Brain microvascular endothelial cell (primary cell): ENCODE measurements at places on chromosomes 6 and 20.

DNA sequence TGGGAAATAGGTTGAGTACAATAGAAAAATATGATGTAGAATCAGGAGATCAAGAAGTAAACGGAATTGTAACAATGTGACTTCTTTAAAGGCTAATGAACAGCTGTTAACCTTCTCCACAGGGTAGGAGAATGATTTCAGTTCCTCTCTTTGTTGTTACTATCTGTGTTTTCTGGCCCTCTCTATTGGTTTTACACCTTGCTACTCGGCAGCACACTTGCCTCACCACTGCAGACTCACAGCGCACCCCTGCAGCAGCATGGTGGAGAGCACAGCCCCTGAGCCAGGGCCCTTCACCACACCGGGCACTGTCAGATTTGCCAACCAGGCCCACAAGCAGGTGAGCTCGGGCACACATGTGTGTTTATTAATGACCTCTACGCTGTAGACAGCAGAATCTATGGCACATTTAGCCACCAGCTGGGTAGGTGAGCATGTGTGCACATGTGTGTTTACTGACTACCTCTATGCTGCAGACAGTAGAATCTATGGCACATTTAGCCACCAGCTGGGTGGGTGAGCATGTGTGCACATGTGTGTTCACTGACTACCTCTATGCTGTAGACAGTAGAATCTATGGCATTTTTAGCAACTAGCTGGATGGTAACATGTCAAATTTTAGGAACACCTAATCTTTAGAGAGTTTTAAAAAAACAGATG, 16.8 kb downstream of the SFT2D1 start:
- no peak for DNase-seq

DNA sequence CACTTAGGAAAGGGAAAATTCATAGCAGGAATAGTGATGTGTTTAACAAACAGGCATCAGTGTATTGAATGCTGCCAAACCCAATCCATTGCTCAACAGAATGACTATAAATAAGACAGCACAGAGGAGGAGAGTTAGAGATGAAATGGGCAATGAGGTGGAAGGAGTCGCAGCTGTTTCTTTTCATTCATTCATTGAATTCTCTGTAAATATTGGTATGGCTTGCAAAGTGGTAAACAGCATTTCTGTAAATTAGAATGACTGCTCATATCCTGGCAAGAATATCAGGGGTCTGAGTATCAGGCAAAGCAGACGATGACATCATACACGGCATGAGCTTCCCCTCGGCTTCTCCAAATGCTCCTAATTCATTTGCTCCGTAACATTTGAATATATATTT, 703.6 kb upstream of the SLC35B3 start:
- no peak for DNase-seq

DNA sequence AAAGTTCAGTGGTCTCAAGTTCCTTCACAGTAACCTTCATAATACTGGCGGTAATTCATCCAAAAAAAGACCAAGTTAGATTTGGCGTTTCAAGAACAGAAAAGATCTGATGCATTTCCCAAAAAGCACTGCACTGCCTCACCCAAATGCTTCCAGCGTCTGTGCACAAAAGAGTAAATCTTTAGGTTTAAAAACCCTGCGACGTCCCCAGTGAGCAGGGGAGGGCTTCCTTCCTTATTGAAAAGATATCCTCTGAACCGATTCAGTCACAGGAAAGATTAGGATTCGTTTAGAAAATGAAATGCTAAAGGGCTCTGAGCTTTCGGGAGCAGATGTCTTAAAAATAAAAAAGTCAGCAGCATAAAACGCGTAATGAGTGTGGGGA, 654 bp downstream of the TBC1D7 start:
- DNase-seq: no peak

- DNase-seq: peak; percentile 22
Observed at GRCh38 chr20:38091441-38092216, 58.1 kb downstream of the RPRD1B start.

DNA sequence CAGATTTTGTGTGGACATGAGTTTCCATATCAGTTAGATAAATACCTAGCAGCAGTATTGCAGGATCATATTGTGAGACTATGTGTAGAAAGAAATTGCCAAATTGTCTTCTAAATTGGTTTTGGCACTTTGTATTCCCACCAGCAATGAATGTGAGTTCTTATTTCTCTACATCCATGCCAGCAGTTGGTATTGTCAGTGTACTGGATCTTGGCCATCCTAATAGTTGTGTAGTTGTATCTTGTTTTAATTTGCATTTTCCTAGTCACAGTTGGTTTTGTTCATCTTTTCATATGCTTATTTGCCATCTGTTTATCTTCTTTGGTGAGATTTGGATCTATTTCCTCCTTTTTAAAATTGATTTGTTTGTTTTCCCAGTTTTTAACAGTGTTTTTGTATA, 154.7 kb upstream of the HCRTR2 start:
- no peak for DNase-seq

DNA sequence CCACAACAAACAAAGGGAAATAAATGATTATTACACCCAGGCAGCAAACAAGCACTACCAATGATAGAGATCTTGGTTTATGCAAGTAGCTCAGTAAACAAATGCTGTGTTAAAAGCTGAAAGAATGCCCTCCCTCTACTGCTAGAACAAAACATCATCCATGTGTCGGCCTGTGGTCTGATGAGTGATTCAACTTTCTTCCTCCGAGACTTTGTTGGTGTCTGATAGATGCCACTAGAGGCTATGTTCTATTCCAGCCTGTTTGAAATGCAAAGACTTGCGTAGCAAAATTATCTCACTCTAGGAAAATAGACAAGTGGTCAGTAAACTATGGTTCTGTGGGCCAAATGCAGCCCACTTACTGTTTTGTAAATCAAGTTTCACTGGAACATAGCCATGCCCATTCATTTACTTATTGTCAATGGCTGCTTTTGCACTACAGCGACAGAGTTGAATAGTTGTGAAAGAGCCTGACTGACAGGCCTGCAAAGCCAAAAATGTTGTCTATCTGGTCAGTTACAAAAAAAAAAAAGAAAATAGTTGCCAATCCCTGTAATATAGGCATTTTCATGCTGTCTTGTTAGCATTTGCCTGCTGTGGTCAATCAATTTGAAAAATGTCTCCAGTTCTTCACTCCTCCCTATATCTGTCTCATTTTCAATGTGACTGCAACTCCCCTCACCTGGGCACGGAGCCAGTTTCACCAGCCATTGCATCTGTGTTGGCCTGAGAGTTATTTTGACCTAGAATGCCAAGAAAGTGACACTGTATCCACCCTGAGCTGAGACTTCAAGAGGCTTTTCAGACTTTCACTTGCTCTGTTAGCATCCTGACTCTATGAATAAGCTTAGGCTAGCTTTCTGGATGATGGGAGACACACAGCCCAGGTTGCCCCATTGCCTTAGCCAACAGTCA, 544.6 kb upstream of the BTBD3 start:
- no peak for DNase-seq

DNA sequence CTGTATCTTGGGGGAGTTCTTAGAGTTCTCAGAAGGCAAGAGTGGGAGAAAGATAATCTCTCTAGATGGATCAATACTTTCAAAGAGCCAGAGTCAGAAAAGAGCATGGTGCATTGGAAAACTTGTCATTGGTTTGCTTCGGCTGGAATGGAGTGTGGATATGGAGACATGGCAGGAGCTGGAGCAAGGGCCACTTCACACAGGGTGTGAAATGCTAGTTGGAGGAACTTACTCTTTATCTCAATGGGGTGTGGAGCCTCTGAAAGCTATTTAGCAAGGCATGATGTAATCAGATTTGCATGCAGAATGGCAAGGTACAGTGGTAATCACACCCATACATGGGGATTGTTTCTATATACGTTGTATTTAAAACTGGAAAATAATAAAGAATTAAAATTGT, 31.5 kb upstream of the PAQR8 start:
- no peak for DNase-seq

GRCh38 chr6:135149376-135149775, 31.7 kb upstream of the MYB start:
- DNase-seq: no peak

GRCh38 chr6:140846503-140847261, 1286.0 kb upstream of the GJE1 start:
- no peak for DNase-seq

GRCh38 chr6:125312478-125312877, 10.7 kb upstream of the HDDC2 start:
- DNase-seq: no peak

- DNase-seq: no peak
Observed at GRCh38 chr6:31572041-31572911, at the start of gene LTA. Gene LTA (plus strand): TSS chr6:31572289. CDS start chr6:31572743, 454 bp downstream.

- no peak for DNase-seq
Observed at GRCh38 chr6:56594699-56595098, 48.0 kb downstream of the DST start.

GRCh38 chr20:61119794-61120410, 132.2 kb upstream of the CDH4 start:
- no peak for DNase-seq

DNA sequence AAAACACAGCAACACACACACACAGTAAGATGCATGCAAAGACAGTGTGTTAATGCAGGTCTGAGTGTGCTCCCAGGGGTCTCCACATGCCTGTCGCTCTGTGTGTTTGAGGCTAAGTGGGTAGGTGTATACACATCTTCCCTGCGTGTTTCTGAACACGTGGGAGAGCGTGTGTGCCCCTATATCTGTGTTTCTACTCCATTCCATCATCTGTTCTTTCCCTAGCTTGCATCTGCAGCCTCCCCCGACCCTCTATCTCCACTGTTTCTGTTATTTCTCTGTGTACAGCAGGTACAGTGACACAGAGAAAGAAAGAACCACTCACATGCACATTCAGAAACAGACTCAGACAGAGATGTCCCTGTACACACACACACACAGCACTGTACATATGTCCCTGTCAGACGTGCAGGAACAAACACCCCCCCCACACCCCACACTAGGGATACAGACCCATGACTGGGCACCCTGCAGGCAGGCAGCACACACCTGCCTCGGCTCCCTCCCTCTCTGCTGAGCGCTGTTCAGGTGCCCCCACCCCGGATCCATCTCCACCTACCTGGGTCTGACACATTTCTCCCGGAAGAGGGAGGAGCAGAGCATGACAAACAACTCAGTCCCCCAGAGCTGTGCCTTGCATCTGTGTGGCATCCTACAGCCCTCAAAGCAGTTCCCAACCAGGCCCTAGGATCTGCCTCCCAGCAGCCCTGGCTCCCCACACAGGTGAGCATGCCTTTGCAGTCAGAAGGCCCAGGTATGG, 27.6 kb downstream of the KCNK15 start:
- no peak for DNase-seq

GRCh38 chr20:46646659-46647380, 4.4 kb downstream of the SLC13A3 start:
- no peak for DNase-seq

GRCh38 chr20:17501701-17502100, 29.5 kb downstream of the BFSP1 start:
- no peak for DNase-seq

DNA sequence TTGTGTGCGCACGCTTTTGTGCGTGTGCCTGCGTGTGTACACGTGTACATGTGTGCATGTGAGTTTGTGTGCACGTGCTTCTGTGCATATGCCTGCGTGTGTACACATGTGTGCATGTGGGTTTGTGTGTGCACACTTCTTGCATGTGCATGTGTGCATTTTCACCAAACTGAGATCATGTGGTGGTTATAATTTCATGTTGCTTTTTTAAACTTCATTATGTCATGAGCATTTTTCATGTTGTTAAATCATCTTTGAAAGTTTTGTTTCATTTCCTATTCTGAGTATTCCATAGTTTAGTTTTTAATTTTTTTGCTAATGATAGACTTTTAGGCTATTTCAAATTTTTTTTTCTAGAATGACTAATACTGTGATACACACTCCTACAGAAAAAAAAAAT, 6.4 kb upstream of the CST3 start:
- no peak for DNase-seq

- no peak for DNase-seq
Observed at GRCh38 chr6:46549155-46549554, 57.9 kb upstream of the RCAN2 start.

DNA sequence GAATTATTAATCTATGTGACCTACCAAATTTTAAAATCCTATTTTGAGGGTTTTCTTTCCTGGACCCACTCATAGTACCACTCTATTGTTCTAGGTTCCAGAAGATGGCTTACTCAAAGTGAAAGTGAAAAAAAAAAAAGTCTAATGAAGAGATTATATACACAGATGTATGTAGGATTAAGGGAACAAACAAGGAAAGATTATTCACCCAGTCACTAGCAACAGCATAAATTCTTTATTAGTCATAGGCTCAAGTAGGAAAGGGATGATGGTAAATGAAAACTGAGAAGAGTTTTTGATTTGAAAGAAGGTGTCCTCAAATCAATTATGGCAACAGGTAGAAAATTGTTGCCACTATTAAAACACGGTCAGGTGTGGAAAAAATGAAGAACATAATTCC, 923.7 kb downstream of the TBC1D32 start:
- no peak for DNase-seq

- no peak for DNase-seq
Observed at GRCh38 chr6:155106456-155107115, 111.5 kb downstream of the TIAM2 start.

DNA sequence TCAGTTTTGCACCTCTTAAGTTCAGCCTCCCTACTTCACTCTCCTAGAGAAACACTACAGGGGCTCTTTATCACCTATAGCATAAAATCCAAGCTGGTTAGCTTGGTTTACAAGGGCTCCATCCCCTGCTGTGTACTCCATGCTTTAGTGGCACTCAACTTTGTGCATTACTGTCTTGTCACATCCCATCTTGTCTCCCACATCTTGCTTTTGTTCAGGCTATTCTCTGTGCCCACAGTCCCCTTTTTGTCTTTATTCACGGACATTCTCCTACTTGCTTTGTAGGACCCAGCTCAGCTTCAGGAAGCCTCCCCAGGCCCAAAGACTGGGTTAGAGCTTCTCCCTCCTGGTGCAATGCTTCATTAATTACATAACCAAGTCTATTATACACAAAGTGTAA, 107.9 kb upstream of the SPACA1 start:
- DNase-seq: no peak

GRCh38 chr6:134034478-134034877, 17.9 kb downstream of the SLC2A12 start:
- DNase-seq: no peak

DNA sequence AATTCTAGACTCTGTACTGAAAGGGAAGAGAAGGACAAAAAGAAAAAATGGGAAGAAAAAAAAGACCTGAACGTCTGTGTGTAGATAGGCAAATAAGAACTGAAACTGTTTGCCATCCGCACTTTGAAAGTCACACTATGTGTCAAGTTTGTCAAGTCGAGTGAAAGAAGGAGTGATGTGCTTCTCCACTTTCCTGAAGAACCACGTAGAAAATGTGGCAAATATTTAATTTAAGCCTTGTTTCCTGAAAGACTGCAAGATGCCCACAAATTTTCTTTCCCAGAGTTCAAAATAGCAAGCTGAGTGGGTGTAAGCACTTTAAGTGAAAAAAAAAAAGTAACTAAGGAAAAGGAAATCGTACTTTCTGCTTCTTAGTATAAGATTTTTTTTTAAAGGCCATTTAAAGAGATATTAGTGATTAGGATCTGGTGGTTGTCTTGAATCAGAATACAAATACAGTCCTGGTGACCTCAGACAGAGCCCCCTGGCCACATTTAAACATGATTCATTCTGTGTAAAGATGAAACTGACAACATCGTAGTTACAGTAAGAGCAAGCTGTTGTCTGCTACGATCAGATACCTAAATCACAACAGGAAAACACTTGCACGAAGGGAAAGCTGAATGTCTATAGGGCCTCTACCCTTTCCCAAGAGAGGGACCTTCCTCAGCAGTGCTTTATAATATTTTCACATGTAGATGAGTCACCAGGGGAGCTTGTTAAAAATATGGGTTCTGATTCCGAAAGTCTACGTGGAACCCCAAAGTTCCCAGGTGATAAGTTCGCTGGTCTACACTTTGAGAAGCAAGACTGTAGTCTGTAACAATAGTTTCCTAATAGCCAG, 102.3 kb downstream of the HIVEP2 start:
- peak; percentile 92 for DNase-seq
